ENCODE measurements at places on chromosomes 11 and 22. TPM values are rescaled to one million over a fixed set of nuclear protein-coding genes. Genes with fewer than 3 reads are reported as not detected.

OR52I2 gene
- total RNA-seq, result not detected

WNT7B gene
- total RNA-seq, result not detected

RBX1 gene
- 43.8 TPM for total RNA-seq

PRODH gene
- total RNA-seq, result 74.9 TPM

OR8B4 gene
- total RNA-seq, result not detected

LRRC32 gene
- 27.4 TPM for total RNA-seq

F2 gene
- not detected for total RNA-seq

GRCh38 chr11:93663021-93663420 lies 1.5 kb downstream of the CEP295 start:
- peaks cover 13% of the 10 kb centered on the region for H3K4me1 ChIP-seq
- no peak for DNase-seq
- H3K27ac ChIP-seq, result no peak overlapping the region
- no peak overlapping the region for H3K4me3 ChIP-seq
- H3K36me3 ChIP-seq, result peaks cover 16% of the 10 kb centered on the region
- no peaks in the 10 kb centered on the region for H3K27me3 ChIP-seq

DNA sequence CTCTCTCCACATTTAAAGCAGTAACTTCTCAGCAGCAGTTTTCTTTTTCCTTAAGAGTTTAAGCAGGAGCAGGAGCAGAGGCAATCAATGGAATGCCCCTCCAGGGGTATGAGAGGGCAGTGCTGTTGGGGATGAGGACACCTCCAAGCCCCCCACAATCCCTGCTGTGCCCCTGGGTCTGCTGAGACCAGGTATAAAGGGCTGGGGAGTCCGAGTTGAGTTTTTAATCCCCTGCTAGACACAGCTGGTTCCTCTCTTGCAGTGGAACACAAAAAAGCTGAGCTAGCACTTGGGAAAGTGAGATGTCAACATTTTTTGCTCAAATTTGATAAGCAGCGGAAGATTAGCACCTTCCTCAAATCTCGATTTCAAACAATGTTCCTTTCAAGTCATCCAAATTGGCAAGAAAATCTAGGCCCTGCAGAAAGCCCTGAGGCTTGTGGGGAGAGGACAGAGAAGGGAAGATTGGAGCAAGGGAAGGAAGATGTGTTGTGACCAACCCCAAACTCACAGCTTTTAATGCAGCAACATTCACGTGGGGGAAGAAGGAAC lies 581.9 kb downstream of the SOX6 start:
- no peak for DNase-seq
- H3K36me3 ChIP-seq, result no peaks in the 10 kb centered on the region
- H3K4me3 ChIP-seq, result no peak overlapping the region
- no peaks in the 10 kb centered on the region for H3K27me3 ChIP-seq
- peaks cover 18% of the 10 kb centered on the region for H3K4me1 ChIP-seq

DNA sequence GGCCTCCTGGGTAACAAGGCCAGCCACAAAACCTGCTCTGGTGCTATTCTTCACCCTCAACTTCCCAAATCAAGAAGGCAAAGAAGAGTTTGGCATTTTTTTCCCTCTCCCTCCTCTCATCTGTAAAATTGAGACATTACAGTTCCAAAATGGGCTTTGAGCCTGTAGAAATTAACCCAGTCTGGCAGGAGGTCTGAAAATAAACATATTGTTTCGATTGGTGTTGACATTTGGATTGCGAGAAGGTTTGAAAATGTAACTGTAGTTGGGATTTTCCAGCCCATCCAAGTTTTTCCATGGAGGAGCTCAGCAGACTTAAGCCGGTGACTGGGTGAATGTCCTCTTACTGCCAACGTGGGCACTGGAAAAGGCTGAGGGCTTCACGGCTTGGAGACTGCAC lies 35.0 kb upstream of the ALX4 start:
- DNase-seq, result no peak
- no peaks in the 10 kb centered on the region for H3K36me3 ChIP-seq
- H3K4me1 ChIP-seq, result no peaks in the 10 kb centered on the region
- H3K4me3 ChIP-seq, result no peak overlapping the region
- H3K27ac ChIP-seq, result no peak overlapping the region

- H3K27ac ChIP-seq, result no peak overlapping the region
- H3K4me1 ChIP-seq, result no peaks in the 10 kb centered on the region
- no peak overlapping the region for H3K4me3 ChIP-seq
- no peaks in the 10 kb centered on the region for H3K27me3 ChIP-seq
Observed at GRCh38 chr11:97544431-97544830, 1154.6 kb downstream of the JRKL start.

DNA sequence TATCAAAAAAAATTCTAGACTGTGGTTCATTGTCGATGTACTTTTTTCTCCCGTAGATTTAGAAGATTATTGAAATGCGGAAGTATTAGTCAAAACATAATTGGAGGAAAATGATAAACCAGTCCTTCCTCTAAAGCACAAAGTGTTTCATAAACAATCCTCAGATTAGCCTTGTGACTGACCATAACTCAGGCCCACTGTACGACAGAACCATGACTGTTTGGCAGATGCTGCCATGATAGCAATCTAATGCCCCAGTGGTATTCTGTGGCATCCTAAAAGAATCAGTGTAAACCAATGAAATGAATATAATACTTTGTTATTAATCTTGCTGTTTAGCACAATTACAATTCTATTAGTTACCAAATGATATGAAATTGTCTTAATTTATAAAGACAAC lies 127.0 kb upstream of the CTSC start:
- DNase-seq, result no peak
- no peak overlapping the region for H3K4me3 ChIP-seq
- H3K36me3 ChIP-seq, result no peaks in the 10 kb centered on the region
- H3K27me3 ChIP-seq, result no peaks in the 10 kb centered on the region
- H3K27ac ChIP-seq, result no peak overlapping the region

DNA sequence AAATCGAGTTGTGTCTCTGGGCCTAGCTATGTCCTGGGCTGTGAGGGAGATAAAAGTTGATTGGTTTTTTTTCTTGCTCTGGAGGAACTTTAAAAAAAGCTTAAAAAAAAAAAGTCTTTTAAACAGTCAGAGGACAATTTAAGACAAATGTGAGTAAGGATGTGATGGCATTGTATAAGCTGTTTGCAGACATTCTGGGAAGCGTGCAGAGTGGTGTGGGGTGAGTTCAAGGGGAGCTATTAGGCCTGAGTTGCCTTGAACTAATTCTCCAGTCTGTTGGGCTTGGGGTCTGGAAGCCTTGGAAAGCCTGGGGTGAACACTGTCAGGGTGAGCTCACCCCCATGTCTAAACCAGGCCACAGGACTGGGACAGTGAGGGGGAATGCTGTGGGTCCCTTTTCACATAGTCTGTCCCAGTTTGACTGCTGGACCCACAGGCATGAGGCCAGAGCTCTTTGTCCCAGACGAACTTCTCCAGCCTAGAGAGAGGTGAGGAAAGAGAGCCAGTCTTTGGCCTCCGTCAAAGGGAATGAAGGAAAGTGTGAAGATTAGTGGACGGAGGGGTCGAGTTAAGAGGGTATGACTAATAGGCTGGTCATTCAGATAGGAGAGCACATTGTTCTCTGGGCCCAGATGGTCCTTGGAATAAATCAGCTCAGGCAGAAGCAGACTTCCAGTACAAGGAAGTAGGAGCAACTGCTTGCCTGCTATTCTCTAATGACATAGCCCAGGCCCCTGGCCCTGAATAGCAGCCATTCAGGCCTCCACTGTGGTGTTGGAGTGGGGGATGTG lies 76.4 kb upstream of the NNMT start:
- no peak for DNase-seq
- H3K4me3 ChIP-seq, result no peak overlapping the region
- H3K27ac ChIP-seq, result peak overlapping the region; percentile 99
- H3K36me3 ChIP-seq, result peaks cover 45% of the 10 kb centered on the region
- no peaks in the 10 kb centered on the region for H3K27me3 ChIP-seq

DNA sequence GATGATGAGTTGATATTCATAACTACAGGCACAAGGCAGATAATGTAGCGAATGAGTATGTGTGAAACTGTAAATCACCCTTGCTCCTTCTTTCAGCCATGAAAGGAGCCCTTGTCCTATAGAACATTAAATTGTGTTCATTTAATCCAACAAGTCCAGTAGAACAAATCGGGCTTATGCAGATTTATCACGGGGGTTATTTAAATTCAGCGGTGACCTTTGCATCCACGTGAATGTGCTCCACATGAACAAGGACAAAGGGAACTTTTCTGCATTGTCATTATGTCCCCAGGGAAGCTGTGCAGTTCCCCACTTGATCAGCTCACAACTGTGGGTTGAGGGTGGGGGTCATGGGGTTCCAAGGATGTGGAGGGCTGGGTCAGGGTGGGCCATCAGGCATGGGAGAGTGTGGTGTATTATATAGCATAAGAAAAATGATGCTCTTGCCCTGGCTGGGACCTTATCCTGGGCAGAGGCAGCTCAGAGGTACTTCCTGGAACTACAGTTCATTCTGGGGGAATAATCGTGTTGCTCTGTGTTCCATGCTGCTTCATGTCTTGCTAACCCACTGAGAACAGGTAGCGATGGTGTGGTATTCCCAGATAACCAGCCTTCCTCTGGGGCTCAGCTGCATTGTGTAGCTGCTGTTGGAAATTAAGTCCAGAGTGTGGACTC lies 306.6 kb downstream of the FAT3 start:
- no peak overlapping the region for H3K27ac ChIP-seq
- H3K4me3 ChIP-seq, result no peak overlapping the region
- H3K36me3 ChIP-seq, result no peaks in the 10 kb centered on the region
- H3K4me1 ChIP-seq, result no peaks in the 10 kb centered on the region
- H3K27me3 ChIP-seq, result no peaks in the 10 kb centered on the region

GRCh38 chr11:103633068-103633788 lies 403.2 kb upstream of the DDI1 start:
- H3K4me1 ChIP-seq, result no peaks in the 10 kb centered on the region
- no peaks in the 10 kb centered on the region for H3K27me3 ChIP-seq
- H3K36me3 ChIP-seq, result no peaks in the 10 kb centered on the region
- no peak overlapping the region for H3K4me3 ChIP-seq
- H3K27ac ChIP-seq, result no peak overlapping the region

DNA sequence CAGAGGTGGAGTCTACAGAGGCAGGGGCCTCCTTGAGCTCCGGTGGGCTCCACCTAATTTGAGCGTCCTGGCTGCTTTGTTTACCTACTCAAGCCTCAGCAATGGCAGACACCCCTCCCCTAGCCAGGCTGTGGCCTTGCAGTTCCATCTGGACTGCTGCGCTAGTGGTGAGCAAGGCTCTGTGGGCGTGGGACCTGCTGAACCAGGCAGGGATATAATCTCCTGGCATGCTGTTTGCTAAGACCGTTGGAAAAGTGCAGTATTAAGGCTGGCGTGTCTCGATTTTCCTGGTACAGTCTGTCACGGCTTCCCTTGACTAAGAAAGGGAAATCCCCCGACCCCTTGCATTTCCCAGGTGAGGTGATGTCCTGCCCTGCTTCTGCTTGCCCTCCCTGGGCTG lies 77.7 kb downstream of the GDPD4 start:
- H3K4me1 ChIP-seq, result no peaks in the 10 kb centered on the region
- no peak for DNase-seq
- H3K27ac ChIP-seq, result no peak overlapping the region
- no peak overlapping the region for H3K4me3 ChIP-seq
- no peaks in the 10 kb centered on the region for H3K36me3 ChIP-seq

- no peak overlapping the region for H3K27ac ChIP-seq
- no peaks in the 10 kb centered on the region for H3K36me3 ChIP-seq
- no peaks in the 10 kb centered on the region for H3K27me3 ChIP-seq
- peaks cover 7% of the 10 kb centered on the region for H3K4me1 ChIP-seq
Observed at GRCh38 chr22:24209687-24210086, 28.4 kb downstream of the SUSD2 start.

- no peak for DNase-seq
- H3K4me3 ChIP-seq, result no peak overlapping the region
Observed at GRCh38 chr11:121334973-121335710, 42.6 kb downstream of the SC5D start.

DNA sequence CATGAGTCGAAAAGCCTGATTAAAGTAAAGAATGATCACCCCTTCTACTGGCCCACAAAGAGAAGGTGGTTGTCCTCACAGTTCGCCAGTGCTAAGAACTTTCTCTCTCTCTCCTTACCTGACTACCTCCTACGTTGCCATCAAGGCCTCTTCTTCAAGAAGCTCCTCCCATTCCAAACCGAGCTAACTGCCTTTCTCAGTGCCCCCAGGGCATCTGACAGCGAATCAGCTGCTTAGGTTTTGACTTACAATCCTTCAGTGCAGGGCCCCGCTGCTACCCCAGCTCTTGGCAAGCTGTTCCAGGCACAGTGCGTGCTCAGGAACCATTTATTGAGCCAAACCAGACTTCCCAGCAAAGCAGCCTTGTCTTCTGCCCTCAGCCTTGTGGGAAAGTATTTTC lies 5.8 kb downstream of the VSTM5 start:
- H3K27ac ChIP-seq, result no peak overlapping the region
- no peak overlapping the region for H3K4me3 ChIP-seq
- no peaks in the 10 kb centered on the region for H3K36me3 ChIP-seq
- no peak for DNase-seq
- H3K4me1 ChIP-seq, result no peaks in the 10 kb centered on the region
- no peaks in the 10 kb centered on the region for H3K27me3 ChIP-seq

- H3K27me3 ChIP-seq, result no peaks in the 10 kb centered on the region
- no peak overlapping the region for H3K4me3 ChIP-seq
- no peak overlapping the region for H3K27ac ChIP-seq
- no peaks in the 10 kb centered on the region for H3K4me1 ChIP-seq
- DNase-seq, result no peak
Observed at GRCh38 chr22:42560781-42561180, 7.0 kb downstream of the SERHL2 start.

DNA sequence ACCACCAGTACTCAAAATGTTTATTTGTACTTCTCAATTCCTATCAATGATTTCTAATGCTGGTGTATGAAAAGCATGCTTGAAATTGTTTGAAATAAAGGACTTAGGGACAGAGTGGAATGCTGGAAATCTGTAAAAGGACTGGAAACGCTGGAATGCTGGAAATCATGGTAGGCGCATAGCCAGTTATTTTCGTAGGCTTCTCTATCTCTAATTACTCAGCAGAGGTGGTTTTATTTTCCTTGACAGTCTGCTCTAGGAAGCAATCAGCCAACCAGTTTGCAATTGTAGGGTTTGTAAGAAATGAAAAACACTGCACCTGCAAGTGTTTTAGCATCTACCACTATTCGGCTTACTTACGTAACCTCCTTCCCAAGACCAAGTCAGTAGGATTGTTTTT lies 788 bp downstream of the LIN7C start:
- peaks cover 32% of the 10 kb centered on the region for H3K4me1 ChIP-seq
- no peaks in the 10 kb centered on the region for H3K36me3 ChIP-seq
- DNase-seq, result no peak
- H3K27ac ChIP-seq, result peak overlapping the region; percentile 93
- H3K4me3 ChIP-seq, result peak overlapping the region; percentile 93

DNA sequence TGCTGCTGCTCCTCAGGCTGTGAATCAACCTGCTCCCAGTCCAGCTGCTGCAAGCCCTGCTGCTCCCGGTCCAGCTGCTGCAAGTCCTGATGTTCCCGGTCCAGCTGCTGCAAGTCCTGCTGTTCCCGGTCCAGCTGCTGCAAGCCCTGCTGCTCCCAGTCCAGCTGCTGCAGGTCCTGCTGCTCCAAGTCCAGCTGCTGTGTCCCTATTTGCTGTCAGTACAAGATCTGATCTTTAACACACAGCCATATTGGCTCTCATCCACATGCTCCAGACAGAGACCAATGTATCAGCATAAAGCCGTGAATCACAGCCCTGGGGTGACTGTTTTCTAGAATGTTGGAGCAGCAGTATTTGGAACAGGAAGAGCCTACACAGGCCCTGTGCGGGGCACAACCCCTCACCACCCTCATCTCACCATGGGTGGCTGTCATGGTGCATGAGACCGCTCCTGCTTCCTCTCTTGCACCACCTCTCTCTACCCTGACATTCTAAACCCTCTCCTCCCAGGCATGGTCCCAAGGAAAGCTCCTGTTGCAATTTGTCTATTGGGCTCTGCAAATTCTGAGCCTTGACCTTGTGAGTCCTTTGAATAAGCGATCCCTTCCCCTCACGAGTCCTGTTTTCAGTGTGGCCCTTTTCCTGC lies 3.5 kb downstream of the KRTAP5-10 start:
- H3K27me3 ChIP-seq, result no peaks in the 10 kb centered on the region
- H3K4me1 ChIP-seq, result no peaks in the 10 kb centered on the region
- H3K36me3 ChIP-seq, result no peaks in the 10 kb centered on the region
- H3K27ac ChIP-seq, result no peak overlapping the region
- DNase-seq, result no peak
- H3K4me3 ChIP-seq, result no peak overlapping the region

Data from gastrocnemius medialis (tissue), 4 donors.